ENCODE measurements at places on chromosomes 11 and 22. TPM values are rescaled to one million over a fixed set of nuclear protein-coding genes. Genes with fewer than 3 reads are reported as not detected.

BTBD18 gene
- not detected for polyA plus RNA-seq

BRSK2 gene
- 0.54 TPM for polyA plus RNA-seq

TCIRG1 gene
- 183 TPM for polyA plus RNA-seq

GTF2H1 gene
- 15.7 TPM for polyA plus RNA-seq

OR52N4 gene
- polyA plus RNA-seq = 0.08 TPM

RIMBP3B gene
- not detected for polyA plus RNA-seq

BRMS1 gene
- polyA plus RNA-seq = 51.4 TPM

CTTN gene
- 148 TPM for polyA plus RNA-seq

TUBA8 gene
- 8.9 TPM for polyA plus RNA-seq

LAYN gene
- polyA plus RNA-seq = 0.43 TPM

SYT13 gene
- polyA plus RNA-seq = not detected

TKFC gene
- 34.0 TPM for polyA plus RNA-seq

KCNQ1 gene
- polyA plus RNA-seq = 0.07 TPM

CEND1 gene
- polyA plus RNA-seq = 0.15 TPM

ELFN2 gene
- polyA plus RNA-seq = 0.33 TPM

MUC5AC gene
- polyA plus RNA-seq = not detected

CRELD2 gene
- polyA plus RNA-seq = 86.3 TPM

ASCL2 gene
- polyA plus RNA-seq = not detected

SERPING1 gene
- not detected for polyA plus RNA-seq

PIH1D2 gene
- 0.51 TPM for polyA plus RNA-seq

CHRM1 gene
- polyA plus RNA-seq = not detected

KDM2A gene
- 73.3 TPM for polyA plus RNA-seq

IRAG1 gene
- 0.22 TPM for polyA plus RNA-seq

C22orf42 gene
- not detected for polyA plus RNA-seq
